ENCODE measurements at places on chromosomes 12 and 14.

GRCh38 chr14:50072395-50072794 lies 44.0 kb downstream of the VCPKMT start:
- no peak for DNase-seq

DNA sequence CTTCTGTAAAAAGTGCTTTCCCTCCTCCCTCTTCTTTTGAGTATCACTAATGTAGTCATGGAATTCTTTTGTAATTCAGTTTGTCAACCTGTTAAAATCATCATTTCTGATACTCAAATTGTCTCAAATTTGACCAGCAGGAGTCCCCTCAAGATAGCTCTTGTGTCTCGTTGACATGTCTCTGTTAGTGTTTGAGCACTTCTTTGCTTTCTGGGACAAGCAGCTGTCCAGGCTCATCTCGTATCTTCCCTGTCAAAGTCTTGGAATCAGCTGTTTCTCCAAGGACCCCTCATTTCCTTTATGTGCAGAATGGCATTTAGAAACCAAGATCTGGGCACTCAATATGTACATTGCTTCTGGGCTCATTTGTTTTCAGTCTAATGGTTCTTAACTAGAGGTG lies 10.7 kb downstream of the CIPC start:
- no peak for DNase-seq

DNA sequence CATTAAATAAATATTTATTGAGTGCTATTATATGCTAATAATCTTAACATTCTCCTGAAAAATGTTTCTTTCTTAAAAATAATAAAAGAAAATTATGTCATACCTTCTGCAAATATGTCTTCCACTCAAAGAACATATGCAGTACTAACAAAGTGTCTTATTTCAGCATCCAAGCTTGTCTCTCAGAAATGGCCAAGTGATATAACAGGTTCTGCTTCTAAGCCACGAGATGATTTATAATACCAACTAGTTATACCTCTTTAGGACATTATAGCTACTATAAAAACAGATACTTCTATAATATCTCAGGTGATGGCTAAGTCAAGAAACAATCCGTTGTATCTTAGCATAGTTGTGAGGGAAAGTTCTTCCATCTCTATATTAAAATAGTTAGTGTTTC lies 128.1 kb upstream of the ARID2 start:
- DNase-seq: no peak

DNA sequence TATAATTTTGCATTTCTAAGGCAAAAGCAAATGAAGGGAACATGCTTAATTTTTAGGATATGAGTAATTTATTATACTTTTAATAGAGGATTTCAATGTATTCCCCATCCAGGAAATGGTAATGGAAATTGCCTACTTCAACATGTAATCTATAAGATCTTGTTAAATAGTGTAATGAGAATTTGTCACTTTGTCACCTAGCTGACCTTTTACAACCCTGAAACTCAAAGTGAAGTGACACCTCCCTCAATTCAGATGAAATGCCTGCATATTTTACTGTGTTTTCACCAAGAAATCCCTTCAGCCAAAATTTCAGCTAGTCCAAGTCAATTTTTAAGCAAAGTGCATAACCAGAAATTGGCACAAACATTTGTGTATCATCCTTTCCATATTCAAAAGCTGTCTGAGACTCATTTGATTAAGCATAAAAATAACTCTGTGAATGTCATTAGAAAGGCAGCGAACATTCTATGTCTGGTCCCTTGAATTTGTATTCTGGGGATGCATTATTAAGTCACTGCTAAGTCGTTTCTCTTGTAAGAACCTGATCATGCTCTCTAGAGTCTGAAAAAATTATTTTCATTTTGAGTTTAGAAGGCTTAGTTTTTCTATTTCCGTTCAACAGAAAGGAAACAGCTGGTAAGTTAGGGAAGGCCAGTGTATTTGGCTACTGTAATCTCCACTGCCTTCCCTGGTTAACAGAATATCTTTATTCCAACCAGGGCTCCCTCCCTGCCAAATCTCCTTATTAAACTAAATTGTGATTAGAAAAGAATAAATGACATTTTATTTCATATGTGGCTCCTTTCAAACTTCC lies 100.8 kb downstream of the IGF1 start:
- DNase-seq: no peak

- DNase-seq: no peak
Measured at GRCh38 chr12:25119020-25119419, 75.9 kb downstream of the DNAI7 start.

- peak; percentile 41 for DNase-seq
Measured at GRCh38 chr14:102095871-102096568, 9.2 kb upstream of the HSP90AA1 start.

DNA sequence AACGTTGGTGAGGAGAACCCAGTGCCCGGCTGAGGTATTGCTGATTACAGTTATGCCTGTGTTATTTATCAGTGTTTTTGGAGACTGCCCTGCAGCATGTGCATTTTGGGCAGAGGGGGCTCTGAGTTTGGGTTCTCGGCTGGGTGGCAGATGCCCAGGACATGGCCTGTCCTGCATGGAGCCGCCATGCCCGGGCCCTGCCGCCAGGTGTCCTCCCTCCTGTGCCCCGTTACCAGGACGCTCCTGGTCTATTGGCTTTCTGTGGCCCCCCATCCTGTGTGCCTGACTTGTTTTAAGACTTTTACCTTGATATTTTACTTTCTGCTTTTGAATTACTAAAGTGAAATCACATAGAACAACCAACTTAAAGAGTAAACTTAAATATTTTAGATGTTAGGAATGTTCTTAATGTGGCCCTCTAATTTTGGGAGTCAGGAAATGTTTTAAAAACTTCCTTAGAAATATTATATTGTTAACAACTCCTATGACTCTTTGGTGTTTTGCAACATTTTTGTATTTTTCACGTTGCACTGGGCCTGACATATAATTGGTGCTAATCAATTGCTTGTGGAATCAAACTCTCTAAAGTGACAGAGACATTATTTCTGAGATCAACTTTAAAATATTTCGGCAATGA lies 51.8 kb downstream of the PRIMA1 start:
- no peak for DNase-seq

DNA sequence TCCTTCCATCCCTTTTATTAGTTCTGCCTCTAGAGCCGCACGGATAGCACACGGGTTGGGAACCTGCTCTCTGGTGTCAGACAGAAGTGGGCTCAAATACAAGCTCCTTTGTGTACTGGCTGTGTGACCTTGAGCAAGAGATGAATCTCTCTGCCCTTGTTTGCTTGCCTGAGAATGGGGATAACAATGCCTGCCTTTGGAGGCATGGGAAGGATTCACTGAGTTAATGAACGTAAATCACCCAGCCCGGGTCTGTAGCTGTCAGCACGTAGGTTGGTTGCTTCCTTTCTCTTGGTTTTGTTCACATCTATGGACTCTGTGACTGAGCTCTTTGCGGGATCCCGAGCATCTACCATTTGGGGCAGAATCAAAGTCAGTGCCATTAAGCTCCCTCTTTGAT lies 79.3 kb upstream of the NRXN3 start:
- no peak for DNase-seq

DNA sequence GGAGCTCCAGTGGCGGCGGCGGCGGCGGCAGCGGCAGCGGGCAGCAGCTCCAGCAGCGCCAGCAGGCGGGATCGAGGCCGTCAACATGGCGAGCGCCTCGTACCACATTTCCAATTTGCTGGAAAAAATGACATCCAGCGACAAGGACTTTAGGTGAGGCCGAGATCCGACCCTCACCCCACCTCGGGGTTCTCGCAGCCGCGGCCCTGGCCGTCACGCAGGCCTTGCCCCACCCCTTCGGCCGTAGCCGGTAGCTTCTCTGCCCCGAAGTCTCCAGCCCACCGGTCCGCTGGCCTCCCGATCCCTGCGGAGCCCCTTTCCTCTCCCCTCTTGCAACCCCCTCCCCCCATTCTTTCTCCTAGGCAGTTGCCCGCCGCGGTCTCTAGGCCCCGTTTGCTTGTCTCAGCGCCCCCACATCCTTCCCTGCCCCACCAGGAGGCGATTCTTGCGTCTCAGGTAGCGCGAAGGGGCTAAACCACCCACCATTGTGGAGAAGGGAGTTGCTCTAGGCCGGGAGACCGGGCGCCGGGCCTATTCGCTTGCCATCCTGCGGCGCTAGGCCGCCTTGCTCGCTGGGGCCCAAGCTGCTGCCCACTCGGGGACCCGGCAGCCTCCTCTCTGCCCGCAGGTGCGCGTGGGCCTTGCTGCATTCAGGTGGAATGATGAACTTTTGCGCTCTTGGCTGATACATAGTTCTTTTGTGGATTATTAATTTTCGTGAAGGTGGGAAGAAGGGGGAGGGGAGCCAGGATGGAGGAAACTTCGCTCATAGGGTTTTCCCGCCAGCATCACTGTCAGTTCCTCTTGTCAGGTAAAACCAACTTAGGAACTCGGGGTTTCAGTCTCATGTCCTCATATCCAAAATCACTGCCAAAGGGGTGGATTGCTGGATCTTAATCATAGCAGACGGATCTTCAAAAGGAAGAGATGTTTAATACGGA lies 745 bp downstream of the CAND1 start:
- DNase-seq: peak; percentile 20

DNA sequence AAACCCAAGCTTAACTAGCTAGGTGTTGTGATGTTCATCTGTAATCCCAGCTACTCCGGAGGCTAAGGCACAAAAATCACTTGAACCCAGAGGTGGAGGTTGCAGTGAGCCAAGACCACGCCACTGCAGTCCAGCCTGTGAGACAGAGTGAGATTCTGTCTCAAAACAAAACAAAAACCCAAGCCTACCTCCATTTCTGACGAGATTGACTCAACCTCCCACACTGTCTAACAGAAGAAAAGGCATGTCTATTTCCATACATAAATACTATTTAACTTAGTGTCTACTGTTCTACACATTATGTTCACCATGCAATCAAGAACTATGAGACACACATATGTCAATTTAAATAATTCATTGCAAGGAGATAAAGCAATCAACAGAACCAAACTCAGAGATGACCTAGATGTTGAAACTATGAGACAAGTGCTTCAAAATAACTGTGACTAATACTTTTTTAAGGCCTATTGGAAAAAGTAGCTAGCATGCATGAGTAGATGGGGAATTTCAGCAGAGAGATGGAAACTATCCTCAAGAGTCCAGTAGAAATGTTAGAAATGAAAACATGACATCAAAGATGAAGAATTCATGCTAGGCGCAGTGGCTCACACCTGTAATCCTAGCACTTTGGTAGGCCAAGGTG lies 75.9 kb upstream of the DHRS4 start:
- no peak for DNase-seq

- DNase-seq: no peak
Measured at GRCh38 chr12:55697686-55698085, 10.0 kb downstream of the ITGA7 start.

DNA sequence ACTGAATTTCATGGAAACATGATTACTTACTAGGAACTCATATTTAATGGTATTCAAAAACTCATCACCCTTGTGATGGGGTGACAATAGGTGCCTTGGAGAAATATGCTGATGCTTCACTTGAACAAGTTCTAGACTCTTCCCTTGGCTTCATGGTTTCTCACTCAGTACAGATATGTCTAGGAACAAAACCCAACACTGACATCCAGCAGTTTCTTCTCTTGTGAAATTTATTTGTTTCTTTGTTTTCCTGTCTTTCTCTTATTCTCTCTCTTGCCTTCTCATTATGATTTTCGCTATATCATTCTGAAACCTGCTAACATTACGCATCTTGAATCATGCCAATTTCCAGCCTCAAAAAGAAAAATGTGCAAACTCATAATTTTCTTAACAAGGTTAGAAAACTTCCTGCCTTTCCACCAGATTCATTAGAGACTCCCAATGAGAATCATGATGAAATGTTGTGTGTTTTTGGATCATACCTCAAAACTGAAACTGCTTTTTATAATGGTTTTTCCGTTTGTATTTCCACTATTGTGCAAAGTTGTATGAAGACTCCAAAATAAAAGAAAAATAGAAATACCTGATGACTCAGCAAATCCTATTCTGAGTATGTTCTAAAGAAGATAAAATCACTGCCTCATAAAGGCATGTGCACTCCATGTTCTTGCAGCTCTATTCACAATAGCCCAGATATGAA lies 1021.5 kb downstream of the TMEM121 start:
- DNase-seq: no peak

GRCh38 chr14:92638904-92639303 lies 109.5 kb downstream of the LGMN start:
- no peak for DNase-seq

GRCh38 chr14:84804895-84805294 lies 725.0 kb upstream of the FLRT2 start:
- no peak for DNase-seq
